ENCODE measurements at places on chromosomes 6 and 20.

- DNase-seq: no peak
These were observed 70.3 kb downstream of the ATG5 start for GRCh38 chr6:106255306-106255705.

- DNase-seq: no peak
These were observed 306.0 kb downstream of the FARS2 start for GRCh38 chr6:5567352-5567751.

GRCh38 chr20:18541741-18542140 is 25.5 kb upstream of the SMIM26 start:
- DNase-seq: no peak

- DNase-seq: no peak
These were observed 13.6 kb downstream of the LRRC73 start for GRCh38 chr6:43496370-43497128.

- DNase-seq: no peak
These were observed 25.0 kb downstream of the FBXO5 start for GRCh38 chr6:152957796-152958195.

- peak; percentile 30 for DNase-seq
These were observed 47.2 kb upstream of the IPCEF1 start for GRCh38 chr6:154403788-154404187.

DNA sequence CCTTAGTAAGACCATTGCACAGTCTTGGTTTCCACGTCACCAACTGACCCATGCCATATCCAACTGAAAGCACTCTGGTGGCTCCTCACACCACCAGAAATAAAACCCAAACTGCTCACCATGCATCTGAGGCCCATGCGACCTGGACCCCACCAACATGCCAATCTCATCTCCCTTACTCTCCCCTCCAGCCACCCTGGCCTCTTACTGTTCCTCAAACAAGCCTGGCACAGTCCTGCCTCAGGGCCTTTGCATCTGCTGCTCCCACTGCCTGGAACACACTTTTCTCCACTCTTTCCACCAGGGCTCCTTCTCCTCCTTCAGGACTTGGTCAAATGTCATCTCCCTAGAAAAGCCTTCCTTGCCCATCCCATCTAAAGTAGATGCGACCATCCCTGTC is 8.7 kb downstream of the PREX1 start:
- DNase-seq: no peak

GRCh38 chr6:168403370-168404005 is 37.5 kb upstream of the SMOC2 start:
- DNase-seq: no peak

GRCh38 chr6:45538641-45539547 is 161.2 kb upstream of the SUPT3H start:
- DNase-seq: no peak

DNA sequence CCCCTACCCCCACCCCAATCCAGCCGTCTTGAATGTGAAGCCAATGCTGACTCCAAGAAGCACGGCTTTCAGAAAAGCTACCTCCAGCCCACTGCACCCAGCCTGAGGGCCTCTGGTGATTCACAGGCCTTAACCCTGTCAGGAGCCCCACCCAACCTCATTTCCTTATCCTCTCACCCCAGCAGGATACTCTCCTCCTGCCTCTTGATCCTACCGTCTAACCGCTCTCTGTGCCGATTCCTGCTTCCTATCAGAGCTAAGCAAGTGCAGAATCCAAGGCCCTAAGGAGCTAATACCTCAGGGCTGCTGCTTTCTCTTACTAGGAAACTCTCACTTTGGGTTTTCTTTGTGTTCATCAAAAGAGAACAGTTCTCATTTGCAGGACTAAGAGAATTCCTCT is 47.2 kb downstream of the TRERF1 start:
- DNase-seq: no peak

- no peak for DNase-seq
These were observed 220.4 kb upstream of the ZNF217 start for GRCh38 chr20:53814060-53814459.

GRCh38 chr20:38298768-38299288 is 5.1 kb upstream of the BPI start:
- DNase-seq: no peak

DNA sequence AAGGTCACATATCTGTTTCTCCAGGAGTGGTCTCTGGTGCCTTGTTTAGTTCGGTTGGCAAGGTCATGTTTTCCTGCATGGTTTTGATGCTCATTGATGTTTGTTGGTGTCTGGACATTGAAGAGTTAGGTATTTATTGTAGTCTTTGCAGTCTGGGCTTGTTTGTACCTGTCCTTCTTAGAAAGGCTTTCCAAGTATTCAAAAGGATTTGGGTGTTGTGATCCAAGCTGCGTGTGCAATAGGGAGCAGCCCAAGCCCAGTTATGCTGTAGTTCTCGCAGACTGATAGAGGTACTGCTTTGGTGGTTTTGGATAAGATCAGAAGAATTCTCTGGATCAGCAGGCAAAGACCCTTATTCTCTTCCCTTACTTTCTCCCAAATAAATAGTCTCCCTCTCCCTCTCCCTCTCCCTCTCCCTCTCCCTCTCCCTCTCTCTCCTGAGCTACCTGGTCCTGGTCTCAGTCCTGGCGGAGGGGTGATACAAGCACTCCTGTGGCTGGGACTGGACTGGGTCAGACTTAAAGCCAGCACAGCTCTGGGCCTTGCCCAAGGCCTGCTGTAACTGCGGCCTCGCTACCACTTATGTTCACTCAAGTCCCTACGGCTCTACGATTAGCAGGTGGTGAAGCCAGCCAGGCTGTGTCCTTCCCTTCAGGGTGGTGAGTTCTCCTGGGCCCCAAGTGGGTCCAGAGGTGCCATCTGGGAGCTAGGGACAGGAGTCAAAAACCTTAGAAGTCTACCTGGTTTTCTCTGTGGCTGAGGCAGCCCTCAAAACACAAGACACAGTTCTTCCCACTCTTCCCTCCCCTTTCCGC is 27.3 kb upstream of the GRM4 start:
- DNase-seq: no peak

- DNase-seq: no peak
These were observed 33.1 kb upstream of the MLN start for GRCh38 chr6:33836806-33837469.

DNA sequence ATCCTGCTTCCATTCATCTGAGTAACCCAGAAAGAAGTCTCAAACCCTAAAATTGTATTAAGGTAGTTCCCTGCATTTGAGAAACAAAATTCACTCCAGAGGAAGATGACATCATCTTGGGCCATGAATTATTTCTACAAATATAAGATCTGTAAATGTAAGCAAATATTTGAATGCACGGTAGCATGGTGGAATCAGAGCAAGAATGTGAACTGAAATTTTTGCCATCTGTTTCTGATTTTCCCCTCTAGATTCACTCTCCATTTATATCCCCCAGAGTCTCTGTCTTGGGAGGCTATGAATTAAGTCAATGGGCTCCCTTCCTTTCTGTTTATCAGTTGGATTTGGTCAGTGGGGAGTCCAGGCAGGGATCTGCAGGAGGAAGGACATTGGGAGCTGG is 5.8 kb upstream of the MAP3K5 start:
- DNase-seq: no peak

Data from COR-L47 (cell line).